ENCODE measurements at places on chromosomes 1 and 21.

GRCh38 chr1:7579016-7579415 is 192.1 kb upstream of the VAMP3 start:
- H3K4me3 ChIP-seq: no peak overlapping the region
- H3K4me1 ChIP-seq: no peaks in the 10 kb centered on the region
- no peaks in the 10 kb centered on the region for H3K36me3 ChIP-seq
- DNase-seq: no peak
- H3K27ac ChIP-seq: no peak overlapping the region
- no peaks in the 10 kb centered on the region for H3K27me3 ChIP-seq

GRCh38 chr21:15614766-15615165 is 115.0 kb upstream of the USP25 start:
- H3K27ac ChIP-seq: no peak overlapping the region
- H3K27me3 ChIP-seq: no peaks in the 10 kb centered on the region

- H3K4me3 ChIP-seq: no peak overlapping the region
- H3K4me1 ChIP-seq: no peaks in the 10 kb centered on the region
- H3K27ac ChIP-seq: no peak overlapping the region
- no peaks in the 10 kb centered on the region for H3K27me3 ChIP-seq
These were observed 47.9 kb upstream of the CNN3 start for GRCh38 chr1:94974824-94975223.

GRCh38 chr1:211524521-211524920 is 32.6 kb upstream of the RD3 start:
- no peak for DNase-seq
- H3K27ac ChIP-seq: no peak overlapping the region

GRCh38 chr1:38474738-38475623 is 384.6 kb downstream of the RRAGC start:
- peaks cover 7% of the 10 kb centered on the region for H3K27me3 ChIP-seq
- peak overlapping the region; percentile 53 for H3K4me3 ChIP-seq
- DNase-seq: peak; percentile 60
- no peaks in the 10 kb centered on the region for H3K36me3 ChIP-seq

DNA sequence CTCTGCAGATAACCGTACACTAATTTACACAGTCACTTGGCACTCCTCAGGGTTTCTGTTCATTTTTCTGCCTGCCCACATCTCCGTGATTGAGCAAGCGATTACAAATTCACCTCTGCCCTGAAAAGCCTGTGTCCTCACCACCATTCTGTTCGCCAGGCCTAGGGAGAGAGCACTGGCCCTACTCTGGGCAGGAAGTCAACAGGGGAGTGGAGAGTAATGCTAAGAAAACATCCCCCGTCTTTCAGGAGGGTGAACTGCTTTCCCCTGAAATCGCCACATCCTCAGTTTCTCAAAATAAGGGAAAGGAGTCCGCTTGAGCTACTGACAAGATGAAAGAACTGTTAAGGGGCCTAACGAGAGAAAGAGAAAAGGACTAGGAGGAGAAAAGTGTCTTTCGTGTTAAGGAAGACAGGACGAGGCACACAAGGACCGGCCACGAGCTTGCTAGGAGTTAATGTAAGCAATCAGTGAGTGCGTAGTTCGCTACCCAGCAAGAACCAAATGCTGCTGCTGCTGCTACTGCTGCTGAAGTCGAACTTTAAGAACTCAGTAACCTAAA is 632 bp downstream of the PEX19 start:
- H3K36me3 ChIP-seq: peaks cover 40% of the 10 kb centered on the region
- peak overlapping the region; percentile 95 for H3K4me3 ChIP-seq
- H3K27ac ChIP-seq: peak overlapping the region; percentile 71

DNA sequence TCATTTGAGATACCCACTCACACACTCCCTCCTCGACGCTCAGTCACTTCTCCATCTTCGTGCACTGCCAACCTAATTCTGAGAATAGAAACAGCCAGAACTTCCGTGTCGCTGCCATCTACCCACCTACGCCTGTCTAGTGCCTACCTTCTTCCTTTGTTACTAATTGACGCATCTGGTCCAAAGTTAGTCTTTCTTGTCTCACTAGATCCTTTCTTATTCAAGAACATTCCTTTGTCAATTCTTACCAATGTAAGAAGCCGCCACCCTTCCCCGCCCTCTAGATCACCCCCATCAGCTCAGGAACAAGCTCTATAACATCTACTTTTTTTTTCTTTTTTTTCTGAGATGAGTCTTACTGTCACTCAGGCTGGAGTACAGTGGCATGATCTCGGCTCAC is 3.7 kb downstream of the PADI6 start:
- no peak overlapping the region for H3K4me3 ChIP-seq
- no peaks in the 10 kb centered on the region for H3K36me3 ChIP-seq
- no peaks in the 10 kb centered on the region for H3K27me3 ChIP-seq
- no peaks in the 10 kb centered on the region for H3K4me1 ChIP-seq
- H3K27ac ChIP-seq: no peak overlapping the region

- H3K27ac ChIP-seq: no peak overlapping the region
- H3K27me3 ChIP-seq: no peaks in the 10 kb centered on the region
- H3K4me3 ChIP-seq: no peak overlapping the region
- H3K4me1 ChIP-seq: peaks cover 9% of the 10 kb centered on the region
These were observed 100.6 kb upstream of the OLIG2 start for GRCh38 chr21:32925098-32925497.

DNA sequence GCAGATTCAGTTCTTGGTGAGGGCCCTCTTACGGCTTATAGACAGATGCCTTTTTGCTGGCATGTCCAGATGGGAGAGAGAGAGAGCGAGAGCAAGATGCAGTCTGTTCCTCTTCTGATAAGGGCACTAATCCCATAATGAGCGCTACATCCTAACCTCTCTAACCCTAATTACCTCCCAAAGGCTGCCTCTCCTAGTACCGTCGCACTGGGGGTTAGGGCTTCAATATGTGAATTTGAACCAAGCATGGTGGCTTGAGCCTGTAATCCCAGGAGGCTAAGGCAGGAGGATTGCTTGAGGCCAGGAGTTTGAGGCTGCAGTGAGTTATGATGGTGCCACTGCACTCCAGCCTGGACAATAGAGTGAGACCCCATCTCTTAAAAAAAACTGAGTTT is 10.5 kb upstream of the SDE2 start:
- DNase-seq: no peak
- H3K27me3 ChIP-seq: peaks cover 2% of the 10 kb centered on the region
- H3K4me3 ChIP-seq: no peak overlapping the region
- no peaks in the 10 kb centered on the region for H3K36me3 ChIP-seq
- H3K27ac ChIP-seq: no peak overlapping the region
- no peaks in the 10 kb centered on the region for H3K4me1 ChIP-seq

- no peak overlapping the region for H3K4me3 ChIP-seq
- no peak overlapping the region for H3K27ac ChIP-seq
- H3K36me3 ChIP-seq: no peaks in the 10 kb centered on the region
- no peaks in the 10 kb centered on the region for H3K27me3 ChIP-seq
These were observed 62.1 kb downstream of the PIK3R3 start for GRCh38 chr1:46070164-46070814.

DNA sequence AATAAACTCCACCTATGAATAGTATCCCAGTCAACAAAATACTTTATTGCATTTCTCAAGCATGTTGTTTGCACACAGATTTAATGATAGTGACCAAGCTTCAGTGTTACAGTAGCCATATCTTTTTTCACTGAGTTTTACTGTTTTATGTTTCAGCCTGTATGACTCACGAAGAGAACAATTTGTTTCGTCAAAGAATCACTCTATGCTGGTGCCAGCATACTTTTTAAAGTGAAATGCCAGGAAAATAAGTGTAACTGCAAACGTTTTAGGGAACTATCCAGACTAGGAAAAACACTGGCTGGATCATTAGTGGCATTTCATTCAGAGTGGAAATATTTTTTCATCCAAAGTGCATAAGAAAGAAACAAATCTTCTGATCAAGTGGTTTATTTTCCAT is 210.8 kb downstream of the COL11A1 start:
- H3K27me3 ChIP-seq: no peaks in the 10 kb centered on the region
- H3K36me3 ChIP-seq: no peaks in the 10 kb centered on the region
- H3K27ac ChIP-seq: no peak overlapping the region
- DNase-seq: no peak
- H3K4me1 ChIP-seq: no peaks in the 10 kb centered on the region

GRCh38 chr21:46097336-46098293 is at the start of gene COL6A2:
Gene COL6A2, plus strand, starts transcription at chr21:46098112.
- no peak within 1 kb of the TSS for H3K27ac ChIP-seq
- H3K36me3 ChIP-seq: no peaks in the 10 kb centered on the region
- peak; percentile 42 for DNase-seq

DNA sequence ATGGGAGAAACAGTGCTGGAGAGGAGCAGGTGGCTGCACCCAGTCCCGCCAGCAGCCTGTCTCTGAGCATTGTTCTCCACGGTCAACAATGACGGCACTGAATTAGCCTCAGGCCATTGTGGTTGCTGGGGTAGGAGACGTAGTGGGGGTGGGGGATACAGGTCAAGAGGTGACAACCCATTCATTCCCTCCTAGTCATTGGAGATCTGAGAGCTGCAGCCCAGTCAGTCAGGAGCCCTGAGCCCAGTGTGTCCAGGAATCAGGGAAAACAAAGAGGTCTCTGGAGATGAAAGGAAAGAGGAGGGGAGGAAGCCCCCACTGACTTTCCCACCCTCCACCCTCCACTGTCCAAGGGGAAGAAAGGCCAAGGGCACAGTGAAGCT is 15.3 kb downstream of the SMIM12 start:
- no peak for DNase-seq
- H3K27ac ChIP-seq: no peak overlapping the region
- H3K4me3 ChIP-seq: no peak overlapping the region
- H3K4me1 ChIP-seq: no peaks in the 10 kb centered on the region

DNA sequence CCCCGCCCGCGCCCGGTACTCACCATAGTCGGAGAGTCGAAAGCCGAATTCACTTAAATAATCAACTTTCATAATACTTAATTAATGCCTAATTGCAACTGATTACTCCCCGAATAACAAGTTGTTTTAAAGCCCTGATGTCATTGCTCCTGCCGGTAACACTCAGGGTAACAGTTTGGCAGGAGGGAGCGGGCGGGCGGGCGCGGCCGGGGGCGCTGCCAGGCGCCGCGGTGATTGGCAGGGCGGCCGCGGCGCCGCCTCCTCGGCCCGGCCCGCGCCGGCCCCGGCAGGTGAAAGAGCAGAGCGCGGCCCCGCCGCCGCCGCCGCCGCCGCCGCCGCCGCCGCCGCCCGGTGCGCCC is 102.2 kb downstream of the CASZ1 start:
- peak overlapping the region; percentile 70 for H3K4me3 ChIP-seq
- H3K27me3 ChIP-seq: no peaks in the 10 kb centered on the region
- peak; percentile 75 for DNase-seq
- H3K4me1 ChIP-seq: peaks cover 25% of the 10 kb centered on the region
- H3K27ac ChIP-seq: peak overlapping the region; percentile 87

- H3K4me1 ChIP-seq: no peaks in the 10 kb centered on the region
- H3K27ac ChIP-seq: no peak overlapping the region
- no peaks in the 10 kb centered on the region for H3K36me3 ChIP-seq
- DNase-seq: no peak
- no peaks in the 10 kb centered on the region for H3K27me3 ChIP-seq
These were observed 4.7 kb downstream of the AMY2B start for GRCh38 chr1:103576065-103576464.

DNA sequence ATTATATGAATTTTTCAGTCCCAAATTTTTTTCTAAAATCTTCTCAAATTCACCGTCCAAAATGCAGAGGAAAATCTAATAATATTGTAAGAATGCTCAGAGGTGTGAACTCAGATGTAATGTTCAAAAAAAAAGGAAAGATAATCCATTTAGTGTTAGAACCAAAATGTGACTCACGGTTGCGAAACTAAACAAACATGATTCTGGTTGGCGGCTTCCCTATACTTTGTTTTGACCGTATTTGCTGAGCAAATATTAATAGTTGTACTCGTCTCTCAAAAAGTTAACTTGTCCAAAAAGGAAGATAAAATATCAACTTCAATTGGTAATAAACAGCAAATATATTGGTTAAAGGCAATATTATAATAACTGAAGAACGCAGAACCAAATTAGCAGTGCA is 34.4 kb downstream of the ZSWIM5 start:
- peaks cover 6% of the 10 kb centered on the region for H3K27me3 ChIP-seq
- H3K27ac ChIP-seq: no peak overlapping the region
- no peak for DNase-seq

DNA sequence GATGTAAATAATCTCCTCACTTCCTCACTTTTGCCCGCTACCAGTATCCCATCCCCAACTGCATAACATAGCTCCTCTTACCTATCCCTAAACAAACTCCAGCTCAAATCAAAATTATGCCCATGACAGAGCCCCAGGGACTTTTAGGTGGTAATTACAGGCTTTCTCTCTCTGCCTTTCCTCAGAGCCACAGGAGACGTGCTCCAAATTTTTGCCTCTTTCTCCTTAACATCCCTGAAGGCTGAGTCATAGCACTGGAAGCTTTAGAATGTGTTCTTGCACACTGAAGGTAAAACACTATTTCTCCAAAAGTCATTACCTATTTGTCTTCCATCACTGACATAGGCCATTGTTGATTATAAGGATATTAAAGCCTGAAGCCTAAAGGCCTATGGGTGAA is 263.5 kb upstream of the PLD5 start:
- no peak overlapping the region for H3K4me3 ChIP-seq
- no peaks in the 10 kb centered on the region for H3K27me3 ChIP-seq
- H3K4me1 ChIP-seq: no peaks in the 10 kb centered on the region
- no peaks in the 10 kb centered on the region for H3K36me3 ChIP-seq
- no peak for DNase-seq

GRCh38 chr1:229835226-229835625 is 209.2 kb downstream of the URB2 start:
- H3K36me3 ChIP-seq: no peaks in the 10 kb centered on the region
- DNase-seq: no peak
- no peaks in the 10 kb centered on the region for H3K4me1 ChIP-seq
- H3K27me3 ChIP-seq: no peaks in the 10 kb centered on the region

DNA sequence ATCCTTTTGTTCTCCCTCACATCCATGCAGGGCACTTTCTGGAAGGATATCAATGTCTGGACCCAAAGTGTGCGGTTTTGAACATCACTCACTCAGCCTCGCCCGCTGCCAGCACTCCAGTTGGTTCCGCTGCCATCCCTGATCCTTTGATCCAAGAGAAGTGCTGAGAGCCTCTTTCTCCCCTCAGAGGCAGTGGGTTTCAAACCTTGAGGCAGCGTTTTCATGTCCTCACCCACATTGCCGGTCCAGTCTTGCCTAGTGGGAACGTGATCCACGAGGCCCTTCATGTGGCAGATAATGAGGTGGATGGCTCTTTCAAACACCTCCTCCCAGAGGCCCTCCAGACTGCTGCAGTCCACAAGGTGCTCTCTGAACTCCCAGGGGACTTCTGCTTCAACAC is 122.2 kb downstream of the ACTL8 start:
- DNase-seq: no peak
- no peak overlapping the region for H3K27ac ChIP-seq

GRCh38 chr1:61132645-61133334 is 50.4 kb downstream of the NFIA start:
- peaks cover 2% of the 10 kb centered on the region for H3K27me3 ChIP-seq
- no peaks in the 10 kb centered on the region for H3K36me3 ChIP-seq
- no peak for DNase-seq
- H3K27ac ChIP-seq: no peak overlapping the region

- no peaks in the 10 kb centered on the region for H3K36me3 ChIP-seq
- DNase-seq: no peak
- H3K4me1 ChIP-seq: no peaks in the 10 kb centered on the region
- H3K4me3 ChIP-seq: no peak overlapping the region
These were observed 3.7 kb downstream of the DMRTB1 start for GRCh38 chr1:53462769-53463501.

GRCh38 chr1:248778906-248779305 is 23.3 kb upstream of the LYPD8 start:
- no peak overlapping the region for H3K27ac ChIP-seq
- no peaks in the 10 kb centered on the region for H3K4me1 ChIP-seq
- DNase-seq: no peak
- no peak overlapping the region for H3K4me3 ChIP-seq
- H3K27me3 ChIP-seq: no peaks in the 10 kb centered on the region

- DNase-seq: no peak
- peaks cover 21% of the 10 kb centered on the region for H3K4me1 ChIP-seq
- H3K4me3 ChIP-seq: peak overlapping the region; percentile 39
These were observed 10.3 kb downstream of the SH3GLB1 start for GRCh38 chr1:86714561-86715244.
